Stimulated activated CD4-positive, alpha-beta T cell treated with anti-CD3 and anti-CD28 coated beads, Interleukin-1b, Interleukin-23, amount 100 ng/mL, for 1 hour (primary cell): ENCODE measurements at places on chromosomes 4 and X.

GRCh38 chr4:160352637-160353036 lies 1249.8 kb downstream of the RAPGEF2 start:
- DNase-seq = no peak

GRCh38 chr4:22491939-22492338 lies 23.9 kb downstream of the ADGRA3 start:
- DNase-seq = no peak

- no peak for DNase-seq
These were observed 130.4 kb downstream of the BCOR start for GRCh38 chrX:39967348-39967747.

DNA sequence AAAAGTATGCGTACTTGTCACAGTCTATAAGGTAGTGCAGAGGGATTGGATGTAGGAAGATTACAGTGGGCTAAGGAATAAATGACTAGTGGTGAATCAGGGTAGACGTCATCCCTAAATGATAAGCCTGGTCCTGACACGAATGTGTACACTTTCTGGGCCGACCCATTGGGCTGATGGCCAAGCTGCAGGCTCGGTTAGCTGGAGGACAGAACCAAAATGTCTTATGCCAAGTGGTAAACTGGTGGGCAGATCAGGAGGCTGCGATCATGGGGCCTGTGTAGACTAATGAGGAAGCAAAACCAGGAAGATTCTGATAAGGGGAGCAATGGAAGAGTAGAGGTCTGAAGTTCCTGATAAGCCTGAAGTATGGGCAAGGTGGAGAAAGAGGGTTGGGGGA lies 272.8 kb upstream of the GATB start:
- no peak for DNase-seq

DNA sequence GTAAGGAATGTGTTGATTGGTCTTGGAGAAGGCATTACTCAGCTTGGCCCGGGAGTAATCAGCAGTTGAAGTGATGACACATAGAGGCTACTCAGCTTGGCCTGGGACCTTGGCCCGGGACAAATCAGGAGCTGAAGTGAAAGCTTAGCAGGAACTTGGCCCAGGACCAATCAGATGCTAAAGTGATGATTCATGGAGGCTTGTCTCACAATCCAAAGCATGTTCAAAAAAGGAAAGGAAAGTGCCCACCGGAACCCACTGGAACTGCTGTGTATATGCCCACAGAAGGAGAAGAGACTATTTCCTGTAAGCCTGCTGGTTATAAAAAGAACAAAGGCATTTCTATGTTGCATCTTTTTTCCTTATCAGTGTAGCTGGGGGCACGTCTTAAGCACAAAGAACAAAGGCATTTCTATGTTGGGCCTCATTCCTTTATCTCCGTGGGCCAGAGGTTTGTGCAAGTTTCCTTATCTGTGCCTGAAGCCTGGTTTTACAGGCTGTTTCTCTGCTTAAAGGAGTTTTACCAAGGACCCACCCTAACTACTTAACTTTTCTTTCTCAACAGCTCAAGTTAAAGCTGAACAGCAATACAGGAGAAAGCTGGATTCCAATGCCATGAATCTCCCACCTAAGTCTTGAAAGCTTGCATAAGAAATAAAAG lies 1176.7 kb downstream of the NLGN4X start:
- DNase-seq = no peak

DNA sequence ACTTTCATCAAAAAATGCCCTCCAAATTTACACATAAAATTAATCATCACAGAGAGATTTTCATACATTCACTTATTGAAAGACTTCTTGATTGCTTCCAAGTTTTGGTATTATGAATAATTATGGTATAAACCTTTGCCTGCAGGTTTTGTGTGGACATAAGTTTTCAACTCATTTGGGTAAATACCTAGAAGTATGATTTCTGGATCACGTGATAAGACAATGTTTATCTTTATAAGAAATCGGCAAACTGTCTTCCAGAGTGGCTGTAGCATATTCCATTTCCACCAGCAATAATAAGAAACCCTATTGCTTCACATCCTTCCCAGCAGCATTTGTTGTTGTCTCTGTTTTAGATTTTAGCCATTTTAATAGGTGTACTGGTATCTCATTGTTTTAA lies 1507.0 kb upstream of the IGFBP7 start:
- no peak for DNase-seq

DNA sequence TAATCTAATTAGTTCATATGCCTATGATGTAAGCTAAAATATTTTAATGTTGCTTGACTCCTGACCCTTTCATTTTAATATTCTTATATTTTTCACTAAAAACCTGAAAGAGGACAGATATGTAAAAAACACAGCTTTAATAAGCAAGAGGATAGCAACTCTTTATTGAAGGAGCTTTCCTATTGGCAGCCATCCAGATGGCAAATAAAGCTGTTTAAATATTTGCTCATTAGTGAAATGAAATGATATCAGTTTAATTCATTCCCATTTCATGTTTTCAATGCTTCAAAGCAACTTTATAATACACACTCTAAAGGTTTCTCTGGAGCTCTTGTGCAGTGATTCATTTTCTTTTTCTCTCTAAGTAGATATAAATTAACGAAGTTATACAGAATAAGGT lies 473.4 kb downstream of the PCDH7 start:
- no peak for DNase-seq

DNA sequence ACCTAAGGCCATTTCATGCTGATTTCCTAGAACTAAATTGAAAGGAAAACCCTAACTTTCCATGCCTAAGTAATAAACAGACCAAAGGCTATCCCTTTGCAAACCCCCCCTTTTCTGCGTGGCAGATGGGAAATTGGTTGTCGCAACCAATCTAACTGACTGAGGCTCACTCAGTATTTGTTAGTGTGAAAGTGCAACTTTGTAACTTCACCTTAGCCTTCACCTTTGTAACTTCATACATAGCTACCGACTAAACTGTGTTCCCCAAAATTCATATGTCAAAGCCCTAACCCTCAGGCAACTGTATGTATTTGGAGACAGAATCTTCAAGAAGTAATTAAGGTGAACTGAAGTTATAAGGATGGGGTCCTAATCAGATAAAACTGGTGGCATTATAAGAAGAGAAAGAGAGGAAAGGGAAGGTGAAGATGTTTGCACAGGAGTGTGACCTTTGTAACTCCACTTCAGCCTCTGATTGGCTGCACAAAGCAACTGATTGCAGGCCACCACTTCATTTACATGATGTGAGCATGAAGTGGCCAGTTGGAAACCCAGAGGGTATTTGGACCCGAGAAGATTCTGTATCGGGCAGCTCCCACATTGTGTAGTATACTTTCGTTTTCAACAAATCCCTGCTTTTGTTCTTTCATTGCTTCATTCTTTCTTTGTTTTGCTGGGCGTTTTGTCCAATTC lies 4.9 kb upstream of the TMEM33 start:
- DNase-seq = no peak
